T-helper 2 cell (primary cell): ENCODE measurements at places on chromosomes 2 and 18.
A peak's percentile ranks its signal among the peaks of the same experiment; 100 is the strongest.

- no peak for DNase-seq
Measured at GRCh38 chr2:39033980-39034379, 86.9 kb downstream of the SOS1 start.

GRCh38 chr2:177329064-177329463 is 63.5 kb upstream of the AGPS start:
- DNase-seq, result no peak

DNA sequence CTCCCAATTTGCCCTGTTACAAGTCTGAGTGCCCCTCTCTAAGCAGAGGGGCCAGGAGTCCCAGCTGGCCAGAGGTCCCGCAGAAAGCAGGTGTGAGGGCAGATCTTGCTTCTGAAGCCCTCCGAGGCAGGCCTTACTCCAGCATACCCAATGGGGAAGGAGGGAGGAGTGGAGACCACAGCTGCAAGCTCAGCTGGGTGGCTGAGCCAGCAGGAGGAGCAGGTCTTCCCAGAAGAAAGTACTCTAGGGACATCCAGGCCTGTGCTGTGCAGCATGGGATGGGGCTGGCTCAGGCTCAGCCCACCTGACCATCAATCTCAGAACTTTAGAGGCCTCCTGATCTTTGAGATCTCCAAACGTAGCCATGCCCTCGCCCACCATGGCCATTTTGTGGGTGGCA is 31.3 kb downstream of the PLB1 start:
- no peak for DNase-seq

DNA sequence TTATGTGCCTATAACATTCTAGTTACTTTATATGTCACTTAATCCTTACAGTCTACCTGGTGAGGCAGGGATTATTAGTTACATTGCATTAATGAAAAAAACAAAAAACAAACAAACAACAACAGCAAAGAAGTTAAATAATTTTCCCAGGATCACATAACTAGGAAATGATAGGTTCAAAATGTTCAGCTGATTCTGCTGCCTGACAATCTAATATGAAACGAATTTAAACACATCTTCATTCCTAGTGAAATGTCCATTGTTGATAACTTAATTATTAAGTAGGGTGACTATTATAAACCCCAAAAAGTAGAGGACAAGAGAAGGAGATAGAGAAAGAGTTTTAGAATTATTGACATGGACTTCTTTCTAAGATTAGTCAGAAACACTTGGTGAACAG is 22.6 kb downstream of the HOXD1 start:
- DNase-seq, result no peak

DNA sequence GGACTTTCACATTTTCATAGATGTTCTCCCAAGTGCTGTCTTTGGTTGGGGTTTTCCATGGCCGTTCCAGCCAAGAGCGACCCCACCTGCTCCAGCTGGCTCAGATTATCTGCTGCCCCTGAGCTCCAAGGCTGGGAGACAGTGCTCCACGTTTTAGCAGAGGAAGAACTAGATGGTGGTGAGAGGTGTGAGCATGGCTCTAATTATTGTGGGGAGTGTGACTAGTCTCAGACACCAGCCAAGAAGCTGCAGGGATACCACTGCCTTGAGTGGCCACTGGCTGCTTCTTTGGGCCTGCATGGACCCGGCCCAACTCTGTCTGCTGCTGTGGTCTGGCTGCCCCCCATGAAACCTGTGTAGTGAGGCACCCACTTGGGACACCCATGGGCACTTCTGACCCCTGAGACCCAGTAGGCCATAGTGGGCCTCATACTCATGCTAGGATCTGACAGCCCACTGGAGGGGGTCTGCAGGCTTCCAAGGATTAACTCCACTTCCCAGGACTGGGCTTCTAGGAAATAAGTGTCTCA is 2.8 kb upstream of the NCL start:
- DNase-seq, result no peak

- DNase-seq, result no peak
Measured at GRCh38 chr2:20224716-20225293, at the start of gene SDC1. Gene SDC1 (minus strand): TSS chr2:20225130. CDS start chr2:20224867, 263 bp downstream.

DNA sequence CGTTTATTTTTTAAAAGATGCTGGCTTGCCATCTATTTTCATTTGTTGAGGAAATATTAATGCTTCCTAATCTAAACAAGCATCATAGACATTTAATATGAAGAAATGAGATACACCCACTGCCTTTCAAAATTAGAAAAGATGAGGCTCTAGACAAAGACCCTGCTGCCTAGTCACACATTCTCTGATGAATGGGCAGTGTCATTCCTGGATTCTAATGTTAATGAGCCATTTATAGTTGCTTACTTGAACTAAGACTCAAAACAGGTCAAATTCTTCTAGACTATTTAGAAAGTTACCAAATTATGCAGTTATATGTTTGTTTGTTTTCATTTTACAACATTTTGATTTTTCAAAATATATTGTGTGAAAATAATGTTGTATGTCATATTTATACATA is 237.6 kb downstream of the CDH7 start:
- no peak for DNase-seq

GRCh38 chr18:9665314-9665713 is 42.8 kb upstream of the RAB31 start:
- DNase-seq, result no peak

GRCh38 chr2:167258712-167259111 is 370.4 kb downstream of the XIRP2 start:
- DNase-seq, result no peak

GRCh38 chr18:14085770-14086457 is 46.3 kb downstream of the ZNF519 start:
- no peak for DNase-seq

- peak; percentile 34 for DNase-seq
Measured at GRCh38 chr18:47756364-47757016, 174.0 kb downstream of the SMAD2 start.

GRCh38 chr2:47905386-47906156 is 727 bp downstream of the FBXO11 start:
- DNase-seq, result peak; percentile 35

GRCh38 chr2:158965641-158966040 is 2.8 kb upstream of the TANC1 start:
- DNase-seq, result no peak

DNA sequence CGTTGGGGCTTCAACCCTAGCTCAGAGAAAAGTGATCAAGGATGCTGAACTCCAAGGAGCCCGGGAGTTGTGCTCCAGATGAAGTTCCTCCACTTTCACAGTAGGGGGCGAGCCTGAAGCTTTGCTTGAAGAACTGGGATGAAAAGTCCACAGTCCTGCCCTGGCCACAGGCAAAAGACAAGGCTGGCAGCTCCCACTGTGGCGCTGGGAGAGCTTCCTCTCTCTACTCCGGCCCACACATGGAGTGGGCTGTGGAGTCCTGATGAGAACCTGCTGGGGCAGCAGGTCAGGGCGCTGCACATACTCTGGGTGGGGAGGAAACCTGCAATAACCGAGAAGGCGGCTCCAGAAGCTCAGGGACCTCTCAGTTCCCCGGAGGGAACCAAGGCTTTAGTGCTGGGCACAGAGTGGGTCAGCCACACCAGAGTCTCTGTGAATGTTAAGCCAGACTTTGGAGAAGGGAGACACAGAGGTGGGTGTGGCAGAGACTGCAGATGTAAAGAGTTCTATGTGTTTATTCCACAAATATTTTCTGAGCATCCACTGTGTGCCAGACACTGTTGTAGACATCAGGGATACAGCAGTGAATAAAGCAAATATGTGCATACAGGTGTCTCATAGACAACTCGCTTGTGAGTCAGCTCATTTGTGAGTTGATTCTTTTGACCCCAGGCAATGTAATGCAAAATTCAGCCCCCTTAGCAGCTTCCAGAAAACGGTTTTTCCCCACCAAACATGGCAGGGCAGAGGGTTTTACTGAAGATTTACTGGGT is 48.0 kb upstream of the MRPL33 start:
- no peak for DNase-seq

DNA sequence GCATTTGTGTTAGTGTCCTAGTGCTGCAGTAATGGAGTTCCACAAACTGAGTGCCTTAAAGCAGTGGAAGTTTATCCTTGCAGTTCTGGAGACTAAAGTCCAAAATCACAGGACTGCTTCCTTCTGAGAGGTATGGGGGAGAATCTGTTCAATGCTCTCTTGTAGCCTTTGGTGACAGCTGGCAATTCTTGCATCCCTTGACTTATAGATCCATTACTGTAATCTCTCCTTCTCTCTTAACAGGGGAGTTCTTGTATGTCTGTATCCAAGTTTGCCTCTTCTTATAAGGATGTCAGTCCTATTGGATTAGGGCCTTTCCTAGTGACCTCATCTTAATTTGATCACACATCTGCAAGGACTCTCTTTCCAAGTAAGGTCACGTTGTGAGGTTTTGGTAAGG is 69.9 kb downstream of the XRCC5 start:
- no peak for DNase-seq

- no peak for DNase-seq
Measured at GRCh38 chr18:2535419-2535910, 35.8 kb downstream of the METTL4 start.

GRCh38 chr2:45018023-45018422 is 8.8 kb upstream of the SIX2 start:
- DNase-seq, result no peak

DNA sequence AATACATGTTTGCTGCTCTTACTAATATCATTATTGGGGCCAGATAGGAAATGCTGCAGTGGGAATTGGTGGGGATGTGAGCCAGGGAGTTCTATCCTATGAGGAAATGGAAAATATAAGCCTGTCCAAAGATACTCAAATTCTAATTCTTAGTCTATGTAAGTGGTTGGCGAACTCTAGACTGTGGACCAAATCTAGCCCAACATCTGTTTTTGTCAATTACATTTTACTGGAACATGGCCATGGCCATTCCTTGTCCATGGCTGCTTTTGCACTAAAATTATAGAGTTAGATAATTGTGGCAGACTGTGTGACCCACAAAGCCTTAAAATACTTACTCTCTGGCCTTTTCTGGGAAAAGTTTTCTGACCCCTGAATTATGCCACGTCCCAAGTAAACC is 113.3 kb downstream of the MGAT5 start:
- no peak for DNase-seq

DNA sequence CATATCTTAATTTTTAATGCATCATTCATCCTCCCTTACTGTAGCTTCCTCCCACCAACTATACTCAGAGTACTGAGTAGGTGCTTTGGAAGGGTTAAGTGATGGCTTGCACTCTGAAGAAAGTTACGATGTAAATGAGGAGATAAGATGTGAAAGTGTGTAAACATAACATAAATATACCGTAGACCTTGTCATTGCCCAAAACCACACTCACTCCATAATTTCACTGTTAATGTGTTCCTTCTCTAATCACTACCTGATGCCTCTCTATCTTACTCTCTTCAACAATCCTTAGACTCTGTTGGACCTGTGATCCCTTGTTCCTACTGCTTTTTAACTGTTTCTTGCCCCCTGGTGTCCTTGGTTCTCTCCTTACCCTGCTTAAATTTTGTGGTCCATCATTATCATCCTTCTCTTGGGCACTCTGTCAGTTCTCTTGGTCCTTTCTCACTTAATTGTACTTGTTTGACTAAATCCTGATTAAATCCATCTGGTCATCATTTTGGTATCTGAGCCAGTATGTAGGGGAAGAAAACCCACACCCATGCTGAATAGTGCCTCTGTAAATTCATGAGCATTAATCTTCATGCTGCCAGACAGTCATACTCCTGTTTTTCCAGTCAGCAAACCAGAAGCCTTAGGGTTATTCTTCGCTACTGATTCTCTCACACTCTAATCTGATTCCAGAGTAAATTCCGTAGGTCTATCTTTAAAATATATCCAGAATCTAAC is 45.0 kb downstream of the PMS1 start:
- DNase-seq, result no peak

DNA sequence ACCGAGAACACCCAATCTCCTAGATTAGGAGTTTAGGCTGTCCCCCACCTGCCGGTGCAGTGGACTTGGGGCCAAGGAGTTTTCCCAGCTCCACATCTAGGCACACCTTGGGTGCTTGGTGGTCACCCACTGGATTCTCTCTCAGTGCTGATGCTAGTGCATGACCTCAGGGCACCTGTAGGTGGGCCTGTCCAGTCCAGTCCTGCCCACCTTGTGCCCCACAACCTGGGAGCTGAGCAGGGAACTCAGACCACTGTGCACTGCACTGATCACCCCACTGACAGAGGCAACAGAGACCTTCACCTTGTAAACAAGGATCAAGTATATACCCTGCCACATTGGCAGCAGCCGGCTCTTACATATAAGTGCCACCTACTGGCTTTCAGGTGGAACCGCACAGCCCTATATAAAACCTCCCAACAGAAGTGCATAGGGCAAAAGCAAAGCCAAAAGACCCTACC is 12.7 kb upstream of the CDH19 start:
- DNase-seq, result peak; percentile 2

GRCh38 chr2:85410584-85411404 is 628 bp upstream of the CAPG start:
- no peak for DNase-seq

DNA sequence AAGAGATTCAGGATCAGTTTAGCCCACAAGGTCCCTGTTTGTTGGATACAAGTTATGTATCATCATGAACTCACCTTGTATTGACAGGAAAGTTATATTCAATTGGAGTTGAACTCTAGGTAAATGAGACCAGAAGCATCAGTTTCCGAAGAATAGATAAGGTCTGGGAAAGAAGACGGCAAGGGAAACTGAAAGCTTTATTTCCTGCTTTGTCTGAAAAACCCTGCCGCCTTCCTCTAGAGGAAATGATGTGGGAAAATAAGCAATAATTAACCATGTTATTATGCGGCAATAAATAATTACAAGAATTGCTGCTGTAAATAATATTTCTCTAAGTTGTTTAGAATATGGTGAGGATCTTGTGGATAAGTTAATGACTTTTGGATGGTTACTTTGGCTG is 32.0 kb downstream of the LPIN1 start:
- no peak for DNase-seq

GRCh38 chr2:141201016-141201565 is 929.7 kb downstream of the LRP1B start:
- DNase-seq, result no peak

GRCh38 chr2:1781291-1782080 is 37.2 kb upstream of the PXDN start:
- peak; percentile 25 for DNase-seq

DNA sequence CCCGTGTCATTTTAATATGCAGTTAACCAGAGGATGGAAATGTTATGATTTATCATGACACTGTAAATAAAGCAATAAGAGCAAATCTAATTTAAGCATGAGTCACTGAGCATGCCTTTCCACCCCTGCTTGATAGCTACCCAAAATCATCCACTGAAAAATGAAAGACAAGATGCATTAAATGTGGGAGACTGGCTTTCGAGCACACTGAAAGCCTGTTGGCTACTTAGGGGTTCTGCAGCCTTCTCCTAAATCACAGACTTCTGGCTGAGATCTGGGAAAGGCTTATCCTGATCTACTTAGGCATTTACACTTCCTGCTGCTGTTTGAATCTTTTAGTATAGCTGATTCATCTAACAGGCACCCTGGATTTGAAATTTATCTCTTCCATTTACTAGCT is 778.3 kb upstream of the CDH7 start:
- no peak for DNase-seq

GRCh38 chr2:28201671-28202180 is 190.9 kb upstream of the FOSL2 start:
- DNase-seq, result no peak

DNA sequence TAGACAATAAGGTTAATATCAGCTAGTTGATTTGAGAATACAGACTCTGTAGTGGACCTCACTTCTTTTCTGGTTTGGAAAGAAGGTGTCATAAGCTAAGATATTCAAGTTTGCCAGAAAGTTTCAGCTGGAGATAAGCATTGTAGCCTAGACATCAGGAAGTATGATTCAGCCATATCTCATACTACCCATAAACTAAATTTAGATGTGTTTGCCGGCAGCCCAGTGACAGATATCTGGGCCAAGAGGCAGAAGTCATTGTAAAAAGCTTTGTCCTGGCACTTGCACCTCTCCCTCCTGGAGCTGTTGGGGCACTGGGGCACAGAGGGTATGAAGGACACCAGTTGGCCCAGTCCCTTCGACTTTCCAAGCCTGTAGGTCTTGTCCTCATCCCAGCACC is 128.0 kb downstream of the EPHA4 start:
- DNase-seq, result no peak
